ENCODE measurements at places on chromosomes 2 and 18.
A peak's percentile ranks its signal among the peaks of the same experiment; 100 is the strongest.

DNA sequence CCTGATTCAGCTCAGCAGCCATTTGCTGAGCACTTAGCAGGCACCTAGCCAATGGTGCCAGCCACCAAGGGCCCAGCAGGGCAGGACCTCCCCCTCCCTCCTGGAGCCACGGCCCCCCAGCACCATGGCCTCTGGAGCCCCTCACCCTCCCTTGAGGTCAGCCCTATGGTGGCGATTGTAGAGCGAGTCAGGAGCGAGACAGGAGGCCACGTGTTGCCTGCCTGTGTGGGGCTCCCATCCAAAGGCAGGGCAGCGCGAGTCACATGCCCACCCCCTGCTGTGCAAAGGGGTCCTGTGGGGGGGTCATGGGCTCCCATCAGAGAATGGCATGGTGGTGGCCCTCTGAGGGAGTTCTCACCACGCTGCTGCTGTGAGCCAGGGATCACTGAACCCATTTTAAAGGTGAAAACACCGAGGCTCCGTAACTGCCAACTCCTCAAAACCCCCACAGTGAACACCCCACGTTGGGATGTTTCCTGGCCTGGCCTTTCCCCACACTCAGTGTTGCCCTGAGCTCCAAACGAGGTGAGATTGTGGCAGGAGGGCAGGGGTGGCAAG, 35.6 kb downstream of the RAMP1 start:
- DNase-seq: no peak

DNA sequence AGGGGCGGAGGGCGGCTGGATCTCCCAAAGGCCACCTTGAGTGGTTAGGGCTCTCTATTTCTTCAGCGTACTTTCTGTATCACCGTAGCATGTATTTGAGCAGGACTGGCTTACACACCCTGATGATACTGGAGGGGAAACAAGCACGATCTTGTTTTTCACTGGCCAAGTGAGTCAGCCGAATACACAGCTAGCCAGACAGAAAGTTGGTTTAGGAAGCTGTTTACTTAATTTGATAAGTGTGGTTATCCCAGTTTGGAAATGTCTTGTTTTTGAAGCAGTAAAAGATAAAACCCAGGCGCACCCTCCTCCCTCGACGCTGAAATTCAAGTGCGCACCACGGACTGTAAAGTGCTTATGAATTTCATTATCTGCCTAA, 582 bp downstream of the RIOK3 start:
- DNase-seq: no peak

GRCh38 chr18:13180614-13181375, 37.8 kb upstream of the LDLRAD4 start:
- no peak for DNase-seq

DNA sequence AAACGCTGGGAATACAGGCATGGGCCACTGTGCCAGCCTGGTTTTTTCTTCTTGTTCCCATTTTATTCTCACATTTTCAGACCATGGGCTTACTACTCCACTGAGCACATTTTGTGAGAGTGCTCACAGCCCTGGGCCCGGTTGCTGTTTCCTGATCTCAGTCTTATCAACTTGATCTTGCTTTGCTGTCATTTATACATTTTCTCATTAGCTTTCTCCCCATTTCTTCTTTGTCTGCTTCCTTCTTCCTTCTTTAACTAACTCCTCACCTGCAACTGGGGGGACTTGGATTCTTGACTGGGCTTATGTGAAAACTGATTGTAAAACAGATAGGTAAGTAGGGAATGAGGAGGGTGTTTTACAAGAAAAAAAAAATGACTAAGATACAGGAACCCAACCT, 117.3 kb downstream of the PLB1 start:
- no peak for DNase-seq

GRCh38 chr2:68411397-68412126, 46.5 kb downstream of the PLEK start:
- no peak for DNase-seq

GRCh38 chr18:13629841-13630715, 96.3 kb downstream of the FAM210A start:
- peak; percentile 67 for DNase-seq

DNA sequence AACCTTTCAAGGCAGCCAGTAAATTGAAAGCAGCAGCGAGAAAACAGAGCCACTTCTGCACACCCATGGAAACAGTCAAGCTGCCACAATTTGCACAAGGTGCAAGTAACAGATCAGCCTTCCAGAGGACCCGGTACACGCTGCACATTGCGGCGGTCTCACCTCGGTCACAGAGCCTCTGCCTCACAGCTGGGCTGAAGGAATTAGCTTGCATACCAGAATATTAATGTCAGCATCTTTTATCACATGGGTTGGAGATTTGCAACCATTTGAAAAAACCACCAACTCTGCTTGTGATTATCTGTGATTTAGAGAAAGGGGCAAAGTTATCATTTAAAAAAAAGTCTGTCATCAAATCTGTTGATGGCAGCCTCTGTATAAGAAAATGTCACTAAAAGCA, 330.5 kb upstream of the TCF4 start:
- DNase-seq: no peak

- no peak for DNase-seq
Observed at GRCh38 chr2:107002735-107003134, 116.8 kb upstream of the ST6GAL2 start.

- no peak for DNase-seq
Observed at GRCh38 chr2:58120626-58121229, 74.1 kb downstream of the VRK2 start.

DNA sequence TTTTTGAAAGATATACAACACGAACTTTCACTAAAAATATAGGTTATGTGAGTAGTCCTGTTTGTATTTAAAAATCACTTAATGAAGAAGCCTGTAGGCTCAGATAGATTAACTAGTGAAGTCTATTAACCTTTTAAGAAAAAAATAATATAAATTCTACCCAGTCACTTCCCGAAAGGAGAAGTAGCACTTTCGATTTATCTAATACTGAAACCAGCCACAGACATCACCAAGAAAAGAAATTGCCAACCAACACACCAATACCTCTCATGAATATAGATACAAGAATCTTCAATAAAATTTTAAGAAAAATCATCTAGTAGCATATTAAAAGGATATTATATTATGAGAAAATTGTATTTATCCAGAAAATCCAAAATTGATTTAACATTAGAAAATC, 160.5 kb downstream of the GALNT13 start:
- DNase-seq: no peak

Measured in right forelimb (tissue), 1 donor.